ENCODE measurements at places on chromosomes 16 and 17.

GRCh38 chr17:3998436-3998835 lies 34.2 kb upstream of the ATP2A3 start:
- no peak for DNase-seq

GRCh38 chr16:14289692-14290340 lies 218.7 kb downstream of the MRTFB start:
- peak; percentile 55 for DNase-seq

DNA sequence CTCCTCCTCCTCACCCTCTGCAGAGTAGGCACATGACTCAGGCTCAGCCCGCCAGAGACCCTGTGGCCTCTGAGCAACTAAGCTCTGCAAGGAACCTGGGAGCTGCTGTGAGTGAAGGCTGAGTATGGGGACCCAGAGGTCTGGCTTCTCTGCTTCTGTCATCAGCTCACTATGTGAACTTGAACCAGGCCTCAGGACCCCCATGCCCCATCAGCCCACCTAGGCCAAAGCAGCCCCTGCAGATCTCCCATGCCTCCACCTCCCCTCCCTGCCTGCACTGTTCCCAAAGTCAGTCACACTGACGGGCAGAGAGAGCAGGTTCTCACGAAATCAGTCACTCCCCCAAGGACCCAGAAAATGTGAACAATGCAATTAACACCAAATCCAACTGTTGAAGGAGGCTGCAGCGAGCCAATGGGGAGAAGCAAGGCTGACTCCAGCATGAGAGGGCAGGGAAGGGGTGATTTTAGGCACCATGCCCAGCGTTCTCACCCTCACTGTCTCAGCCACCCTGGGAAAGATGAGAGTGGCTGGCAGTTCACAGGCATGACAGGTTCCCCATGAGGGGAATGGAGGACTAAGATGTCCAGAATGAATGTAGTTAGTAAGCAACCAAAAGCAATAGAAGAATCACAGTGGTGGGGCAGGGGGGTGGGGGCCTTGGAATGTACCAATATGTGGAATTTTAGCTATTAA lies 60.6 kb downstream of the BEAN1 start:
- peak; percentile 36 for DNase-seq

DNA sequence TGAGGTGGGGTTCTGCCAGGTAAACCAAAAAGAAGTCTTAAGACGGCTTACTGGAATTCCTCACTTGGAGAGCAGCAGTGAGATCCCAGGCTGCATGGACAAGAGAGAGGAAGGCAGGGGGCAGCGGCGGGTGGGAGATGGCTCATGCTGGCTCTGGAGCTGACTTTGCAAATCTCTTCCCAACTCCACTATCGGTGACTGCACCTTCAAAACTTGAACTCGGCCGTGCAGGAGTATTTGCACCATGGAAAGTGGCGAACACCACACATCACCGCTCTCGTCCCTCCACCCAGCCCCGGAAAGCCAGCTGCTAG lies 16.7 kb downstream of the CA5A start:
- no peak for DNase-seq

DNA sequence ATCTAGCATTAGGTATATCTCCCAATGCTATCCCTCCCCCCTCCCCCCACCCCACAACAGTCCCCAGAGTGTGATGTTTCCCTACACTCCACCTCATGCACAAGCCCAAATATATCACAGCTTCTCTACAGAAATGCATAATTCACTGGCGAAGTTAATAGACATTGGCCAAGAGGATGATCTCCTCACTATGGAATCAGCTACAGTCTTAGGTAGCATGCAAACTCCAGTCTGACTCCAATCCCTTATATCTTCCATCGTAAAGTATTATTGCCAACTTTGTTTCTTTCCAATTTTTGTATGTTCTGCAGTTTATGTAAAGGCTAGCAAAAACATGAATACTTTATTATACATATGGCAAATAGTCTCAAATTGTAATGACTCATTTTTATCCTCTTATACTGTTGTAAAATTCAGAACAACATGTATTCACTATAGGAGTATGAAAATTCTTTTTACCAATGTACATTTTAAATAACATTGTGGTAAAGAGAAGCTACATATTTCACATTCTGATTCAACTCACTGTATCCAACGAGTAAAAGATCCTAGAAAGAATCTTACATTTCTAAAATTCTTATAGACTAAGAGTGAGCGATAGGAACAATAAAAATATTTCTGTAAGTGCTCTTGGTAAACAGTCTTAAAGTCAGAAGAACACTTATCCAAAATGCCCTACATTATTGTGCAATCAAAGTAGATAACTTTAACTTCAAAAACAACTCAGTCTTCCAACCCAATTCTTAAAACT lies 871 bp downstream of the ABCA8 start:
- peak; percentile 38 for DNase-seq

DNA sequence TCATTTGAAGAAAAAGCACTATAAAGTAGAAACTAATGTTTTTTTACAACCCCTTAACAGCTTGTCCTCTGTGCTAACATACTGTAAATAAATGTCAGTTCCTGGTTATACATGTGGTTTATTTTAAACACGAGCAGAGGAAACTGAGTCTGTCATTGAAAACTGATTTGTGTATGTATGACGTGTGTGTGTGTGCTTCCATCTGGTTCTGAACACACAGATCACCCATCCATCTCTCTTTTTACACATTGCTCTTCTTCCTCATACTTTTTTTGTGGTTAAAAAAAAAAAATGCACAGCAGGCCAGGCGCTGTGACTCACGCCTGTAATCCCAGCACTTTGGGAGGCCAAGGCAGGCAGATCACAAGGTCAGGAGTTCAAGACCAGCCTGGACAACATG lies 49.5 kb downstream of the ZNF423 start:
- DNase-seq: peak; percentile 32

DNA sequence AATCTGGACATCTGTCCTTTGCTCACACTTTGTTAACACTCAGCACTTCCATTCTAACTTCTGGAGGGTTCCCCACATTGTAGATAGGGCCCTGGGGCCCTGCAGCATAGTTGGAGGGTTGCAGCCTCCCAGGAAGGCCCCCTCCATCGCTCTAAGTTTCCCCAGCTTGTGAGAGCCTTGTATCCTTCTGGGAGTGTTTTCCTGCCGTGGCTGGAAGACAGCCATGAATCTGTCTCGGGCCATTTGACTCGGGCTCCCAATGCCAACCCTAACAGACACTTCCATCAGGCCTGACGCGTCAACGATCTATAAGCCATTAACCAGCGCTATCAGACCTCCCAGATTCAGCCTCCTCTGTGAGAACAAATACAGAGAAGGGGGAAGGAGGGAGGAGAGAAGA lies 263.7 kb upstream of the RPL38 start:
- DNase-seq: no peak

All from fibroblast of mammary gland (primary cell).